ENCODE measurements at places on chromosomes 16 and 17. TPM values are rescaled to one million over a fixed set of nuclear protein-coding genes. Genes with fewer than 3 reads are reported as not detected.

SP2 gene
- total RNA-seq: 24.5 TPM

GPR139 gene
- not detected for total RNA-seq

MPG gene
- 49.3 TPM for total RNA-seq

ITGAX gene
- 22.7 TPM for total RNA-seq

SNAI3 gene
- 13.4 TPM for total RNA-seq

APOBR gene
- total RNA-seq: 33.2 TPM

THAP11 gene
- 50.2 TPM for total RNA-seq

ZNF785 gene
- 11.7 TPM for total RNA-seq

GFAP gene
- not detected for total RNA-seq

PDIA2 gene
- total RNA-seq: not detected

RNF112 gene
- total RNA-seq: not detected

EFTUD2 gene
- 156 TPM for total RNA-seq

TAT gene
- not detected for total RNA-seq

MSLN gene
- not detected for total RNA-seq

KRTAP9-4 gene
- total RNA-seq: not detected

GRB7 gene
- total RNA-seq: 0.37 TPM

TM4SF5 gene
- total RNA-seq: not detected

BIRC5 gene
- 108 TPM for total RNA-seq

ACSM3 gene
- 5.1 TPM for total RNA-seq
